NCI-H460 (cell line): ENCODE measurements at places on chromosomes 3 and 15.
A peak's percentile ranks its signal among the peaks of the same experiment; 100 is the strongest.

GRCh38 chr3:114718898-114719210 lies 425.0 kb downstream of the TIGIT start:
- DNase-seq, result no peak

DNA sequence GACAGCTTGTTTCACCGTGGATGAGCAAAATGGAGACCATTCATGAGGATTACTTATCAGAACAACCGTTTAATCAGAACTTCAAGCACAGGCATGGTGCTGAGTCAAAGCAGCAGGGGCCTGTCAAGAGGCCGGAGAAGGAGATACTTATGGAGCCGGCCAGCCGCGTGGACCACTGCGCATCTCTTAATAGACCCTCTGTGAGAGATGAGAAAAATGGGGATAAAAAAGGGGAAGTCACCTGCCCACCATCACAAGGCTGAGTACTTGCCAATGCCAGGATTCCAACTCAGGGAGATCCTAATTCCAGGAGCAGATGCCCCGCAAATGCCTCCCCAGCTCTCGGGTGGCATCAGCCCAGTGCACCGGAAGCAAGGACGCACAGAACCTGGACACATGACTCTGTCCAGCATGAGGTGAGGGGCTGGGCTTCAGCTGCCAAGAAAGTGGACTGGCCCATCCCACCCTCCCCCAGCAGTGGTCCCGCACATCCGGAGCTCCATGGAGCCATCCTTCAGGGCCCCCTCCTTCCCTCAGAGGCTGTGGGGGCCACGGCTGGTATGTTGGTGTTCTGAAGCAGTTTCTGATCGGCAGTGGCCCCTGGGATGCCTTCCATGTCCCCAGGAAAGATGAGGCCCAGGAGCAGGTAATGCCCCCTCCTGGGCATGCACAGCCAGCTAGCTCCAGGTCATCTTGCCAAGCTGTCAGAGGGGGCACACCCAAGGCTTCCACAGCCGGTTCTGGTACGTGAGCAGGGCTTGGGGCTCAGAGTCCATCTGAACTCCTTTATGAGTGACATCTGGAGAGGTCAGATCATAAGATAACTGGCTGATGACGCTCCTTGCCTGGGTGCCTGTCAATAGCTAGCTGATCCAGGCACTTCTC lies 143.8 kb downstream of the ATP10A start:
- no peak for DNase-seq

- no peak for DNase-seq
These were observed 2.2 kb downstream of the SATB1 start for GRCh38 chr3:18422972-18423371.

DNA sequence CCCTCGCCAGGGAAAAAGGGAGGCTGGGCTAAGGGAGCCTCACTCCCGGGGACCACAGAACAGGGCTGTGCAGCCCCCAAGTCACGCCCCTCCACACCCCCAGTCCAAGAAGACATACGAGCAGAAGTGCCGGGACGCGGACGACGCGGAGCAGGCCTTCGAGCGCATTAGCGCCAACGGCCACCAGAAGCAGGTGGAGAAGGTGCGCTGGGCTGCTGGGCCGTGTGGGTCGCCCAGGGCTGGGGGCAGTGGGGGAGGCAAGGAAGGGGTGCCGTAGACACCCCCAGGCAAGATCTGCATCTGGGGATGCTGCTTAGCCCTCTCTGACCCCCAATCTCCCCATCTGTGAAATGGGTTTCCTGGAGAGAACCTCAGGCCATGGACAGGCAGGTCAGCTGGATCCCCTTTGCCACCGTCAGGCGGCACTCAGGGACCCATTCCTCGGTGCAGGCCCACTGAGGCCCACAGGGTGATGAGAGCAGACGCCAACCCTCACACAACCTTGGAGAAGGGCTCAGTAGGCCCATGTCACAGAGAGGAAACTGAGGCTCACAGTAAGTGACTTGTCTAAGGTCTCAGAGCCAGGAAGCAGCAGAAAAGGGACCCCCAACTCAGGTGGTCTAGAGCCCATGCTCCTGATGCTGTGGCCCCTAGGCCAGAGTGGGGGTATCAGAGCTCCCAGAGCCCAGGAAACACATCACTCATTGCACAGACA lies 33.7 kb downstream of the PSTPIP1 start:
- DNase-seq, result no peak

DNA sequence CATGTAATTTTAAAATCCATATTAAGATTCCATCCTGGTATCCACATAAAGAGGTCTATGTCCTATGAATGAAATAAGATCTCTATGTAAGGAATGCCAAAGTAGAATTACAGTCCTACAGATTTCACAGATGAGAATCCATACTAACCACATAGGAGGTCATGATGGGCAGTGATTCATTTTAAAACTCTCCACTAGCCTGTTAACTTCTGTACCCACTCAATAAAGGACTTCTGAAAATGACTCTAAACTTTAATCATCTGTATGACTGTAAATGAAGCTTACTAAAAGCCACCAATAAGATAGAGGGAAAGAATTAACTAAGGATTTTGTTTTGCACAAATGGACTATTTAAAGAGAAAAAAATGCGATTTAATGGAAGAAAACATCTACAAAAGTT lies 28.7 kb downstream of the MORC1 start:
- DNase-seq, result no peak

DNA sequence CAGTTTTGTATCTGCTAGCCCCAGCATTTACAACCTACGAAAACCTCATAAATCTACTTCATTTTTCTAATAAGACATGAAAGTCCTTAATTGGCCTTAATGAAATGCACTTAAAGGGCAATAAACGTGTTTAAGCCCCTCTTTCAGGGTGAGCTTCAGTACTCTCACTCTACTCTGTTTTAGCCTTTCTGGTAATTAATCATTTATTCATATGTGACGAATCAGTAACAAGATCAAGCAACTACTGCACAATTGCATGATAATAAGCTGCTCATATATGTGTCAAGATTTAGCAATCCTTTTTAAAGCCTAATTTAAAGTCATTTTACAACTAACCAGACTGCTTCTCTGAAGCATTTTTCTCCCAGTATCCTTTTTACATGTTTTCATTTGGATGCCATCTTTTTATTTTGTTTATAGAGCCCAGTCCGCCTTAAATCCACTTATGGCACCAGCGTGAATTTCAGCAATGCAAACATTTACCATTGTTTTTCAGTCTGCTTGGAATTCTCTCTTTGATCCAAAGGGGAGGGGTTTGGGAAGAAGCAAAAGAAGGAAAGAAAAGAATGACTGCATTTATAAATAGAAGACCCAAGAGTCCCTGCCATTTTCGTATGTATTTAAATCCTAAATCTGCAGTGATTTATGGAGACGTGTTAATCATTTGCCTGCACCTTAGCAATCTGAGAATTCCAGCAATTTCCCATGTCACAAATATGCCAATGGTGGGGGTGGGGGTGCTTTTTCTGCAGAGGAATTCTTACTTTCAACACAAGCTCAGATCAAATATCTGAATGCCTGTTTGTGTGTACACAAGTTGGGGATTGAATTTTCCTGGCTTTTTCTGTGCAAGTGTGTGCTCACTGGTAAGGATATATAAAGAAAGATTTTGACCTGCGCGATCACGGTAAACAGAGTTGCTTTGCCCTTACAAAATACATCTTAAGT lies 230.8 kb upstream of the TBC1D5 start:
- DNase-seq, result no peak

DNA sequence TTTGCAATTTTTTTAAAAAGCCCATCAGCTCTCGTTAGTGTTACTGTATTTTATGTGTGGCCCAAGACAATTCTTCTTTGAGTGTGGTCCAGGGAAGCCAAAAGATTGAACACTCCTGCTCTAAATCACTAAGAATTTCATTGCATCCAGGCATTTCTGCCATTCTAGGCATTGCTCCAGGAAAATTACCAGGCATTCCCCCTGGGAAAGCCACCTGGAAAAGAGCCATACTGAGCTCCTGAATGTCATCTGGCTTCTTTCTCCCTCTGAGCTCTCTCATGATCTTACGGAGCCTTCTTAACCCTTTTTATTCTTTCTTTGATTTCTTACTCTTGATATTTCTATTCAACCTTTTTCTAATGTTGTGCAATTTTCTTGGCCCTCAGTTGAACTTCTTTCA lies 202.2 kb downstream of the DOCK3 start:
- DNase-seq, result no peak

DNA sequence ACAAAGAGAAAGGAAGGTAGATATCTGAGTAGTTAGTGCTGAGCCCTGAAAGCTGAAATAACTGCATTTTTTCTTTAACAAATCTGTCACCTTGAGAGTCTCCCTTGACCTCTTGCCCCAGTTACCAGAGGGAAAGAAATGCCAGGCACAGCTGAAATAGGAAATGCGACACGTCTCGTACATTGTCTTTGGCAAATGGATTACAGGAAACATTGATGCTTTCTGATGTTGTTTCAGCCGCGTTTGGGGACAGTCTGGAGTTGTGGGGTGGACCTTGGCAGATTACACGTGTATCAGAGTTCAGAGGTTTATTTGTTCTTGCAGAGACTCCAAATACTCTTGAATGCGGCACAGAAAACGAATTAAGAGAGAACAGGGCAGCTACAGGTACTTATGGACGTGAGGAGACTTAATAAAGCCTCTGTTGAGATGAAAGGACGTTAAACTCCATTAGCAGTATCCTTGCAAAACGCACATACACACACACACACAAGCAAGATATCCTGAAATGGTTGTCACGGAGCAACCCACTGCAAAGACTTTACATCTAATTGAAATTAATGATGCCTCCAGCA lies 272.8 kb upstream of the RORA start:
- DNase-seq, result no peak

DNA sequence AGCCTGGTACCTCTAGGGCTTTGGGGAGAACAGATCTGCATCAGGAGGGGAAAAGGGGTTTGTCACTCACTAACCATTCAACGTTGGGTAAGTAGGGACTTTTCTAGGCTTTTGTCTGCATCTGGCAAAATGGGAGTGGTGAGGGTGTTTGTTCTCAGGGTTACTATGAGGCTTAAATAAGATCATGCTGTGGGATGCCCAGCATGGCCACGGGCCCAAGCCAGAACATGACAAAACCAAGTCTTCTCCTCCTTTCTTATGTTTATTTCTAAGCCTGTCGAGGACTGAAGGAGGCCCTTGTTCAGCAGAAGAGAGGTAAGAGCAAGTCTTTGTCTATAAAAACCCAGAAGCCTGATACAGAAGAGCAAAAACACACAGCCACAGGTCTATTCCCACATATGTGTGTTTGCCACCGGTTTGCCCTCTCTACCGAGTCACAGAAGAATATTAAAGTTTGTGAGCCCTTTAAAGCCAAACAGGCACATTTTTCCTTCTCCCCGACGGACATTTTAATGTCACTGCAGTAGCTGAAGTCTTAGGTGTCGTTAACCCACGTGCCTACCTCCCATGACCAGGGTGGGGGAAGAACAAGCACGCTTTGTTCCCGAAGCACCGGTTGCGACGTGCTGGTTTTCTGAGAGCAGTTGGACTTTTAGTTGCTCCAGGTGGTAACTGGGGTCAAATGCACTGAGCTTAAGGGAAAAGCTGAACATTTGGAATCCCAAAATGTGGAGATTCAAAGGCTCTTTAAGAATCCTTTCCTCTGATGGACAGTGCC lies 72.1 kb downstream of the NOX5 start:
- DNase-seq, result no peak

GRCh38 chr15:53910236-53910849 lies 67.9 kb upstream of the UNC13C start:
- DNase-seq, result no peak

- DNase-seq, result no peak
These were observed 976.4 kb downstream of the CADM2 start for GRCh38 chr3:85935171-85935570.

- DNase-seq, result no peak
These were observed 128.3 kb upstream of the VEPH1 start for GRCh38 chr3:157631478-157631877.

DNA sequence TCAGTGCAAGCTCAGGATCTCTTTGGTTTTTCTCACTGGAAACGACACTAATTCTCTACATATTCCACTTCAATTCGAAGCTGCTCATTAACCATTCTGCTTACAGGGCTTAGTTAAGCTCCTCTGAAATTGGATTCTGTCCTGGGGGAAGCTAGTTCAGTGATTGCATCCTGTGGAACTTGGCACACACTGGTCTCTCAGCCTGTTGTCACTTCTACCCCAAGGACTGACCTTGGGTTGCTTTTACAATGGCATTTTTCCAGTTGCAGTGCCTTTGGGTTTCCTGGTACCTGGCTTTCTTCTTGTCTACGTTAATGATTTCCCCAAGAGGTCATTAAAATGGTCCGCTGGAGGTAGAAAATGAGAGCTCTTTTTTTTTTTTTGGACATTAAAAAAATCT lies 33.3 kb upstream of the GABRB3 start:
- no peak for DNase-seq

DNA sequence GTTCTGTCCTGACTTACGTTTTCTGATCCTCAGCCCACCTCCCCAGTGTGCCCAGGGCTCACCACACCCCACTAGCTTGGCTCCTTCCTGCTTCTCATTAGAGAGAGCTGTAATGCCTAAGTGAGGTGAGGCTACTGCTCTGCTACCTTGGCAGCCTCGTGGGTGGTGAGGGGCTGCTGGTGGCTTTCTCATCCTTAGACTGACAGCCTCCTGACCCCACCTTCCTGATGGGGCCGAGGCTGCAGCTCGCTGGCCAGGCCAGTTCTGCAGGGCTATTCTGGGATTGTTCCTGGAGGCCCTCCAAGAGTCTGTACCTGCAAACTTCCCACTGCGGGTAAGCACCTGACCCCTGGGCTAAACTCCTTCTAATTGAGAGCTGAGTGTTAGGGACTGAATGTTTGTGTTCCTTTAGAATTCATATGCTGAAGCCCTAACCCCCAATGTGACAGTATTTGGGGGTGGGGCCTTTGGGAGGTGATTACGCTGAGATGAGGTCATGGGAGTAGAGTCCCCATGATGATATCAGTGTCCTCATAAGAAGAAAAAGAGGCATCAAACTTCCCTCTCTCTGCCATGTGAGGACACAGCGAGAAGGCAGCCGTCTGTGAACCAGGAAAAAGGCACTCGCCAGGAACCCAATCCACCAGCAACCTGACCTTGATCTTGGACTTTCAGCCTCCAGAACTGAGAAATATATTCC lies 38.1 kb upstream of the IQSEC1 start:
- DNase-seq, result no peak

GRCh38 chr3:28853830-28854229 lies 427.0 kb upstream of the RBMS3 start:
- DNase-seq, result peak; percentile 13

DNA sequence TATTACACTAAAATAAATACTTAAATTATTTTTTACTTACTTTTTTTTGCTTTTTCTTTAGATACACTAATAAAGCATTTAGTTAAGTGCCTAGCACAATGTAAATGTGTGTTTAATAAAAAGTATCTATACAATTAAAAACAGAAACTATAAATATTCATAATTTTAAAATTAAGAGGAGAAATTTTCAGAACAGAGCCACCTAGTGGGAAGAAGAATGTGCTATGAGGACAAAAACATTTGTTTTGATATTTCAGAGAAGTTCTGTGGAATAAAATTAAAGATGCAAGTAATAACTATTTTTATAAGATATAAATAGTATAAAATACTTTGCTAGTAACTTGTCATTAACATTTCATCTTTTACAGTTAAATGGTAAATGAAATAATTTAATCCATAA lies 33.6 kb upstream of the PLSCR5 start:
- DNase-seq, result no peak

DNA sequence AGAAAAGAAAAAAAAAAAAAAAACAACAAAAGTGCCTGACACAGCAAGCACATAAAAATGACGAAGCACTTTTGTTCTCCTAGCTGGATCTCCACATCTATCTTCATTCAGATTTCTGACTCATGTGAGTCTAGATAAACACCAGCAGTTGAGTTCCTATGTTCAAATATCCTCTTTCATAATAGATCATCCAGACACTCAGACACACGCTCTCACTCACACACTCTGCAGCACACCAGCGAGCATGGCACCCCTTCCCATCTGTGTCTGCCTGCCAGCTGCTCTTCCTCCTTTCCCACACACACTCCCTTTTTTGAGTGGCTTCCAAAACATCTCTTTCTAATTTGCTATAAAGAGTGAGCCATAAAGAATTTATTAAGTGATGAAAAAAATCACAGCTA lies 19.8 kb upstream of the CELF6 start:
- peak; percentile 39 for DNase-seq
